ENCODE measurements at places on chromosomes 12 and 14.

DNA sequence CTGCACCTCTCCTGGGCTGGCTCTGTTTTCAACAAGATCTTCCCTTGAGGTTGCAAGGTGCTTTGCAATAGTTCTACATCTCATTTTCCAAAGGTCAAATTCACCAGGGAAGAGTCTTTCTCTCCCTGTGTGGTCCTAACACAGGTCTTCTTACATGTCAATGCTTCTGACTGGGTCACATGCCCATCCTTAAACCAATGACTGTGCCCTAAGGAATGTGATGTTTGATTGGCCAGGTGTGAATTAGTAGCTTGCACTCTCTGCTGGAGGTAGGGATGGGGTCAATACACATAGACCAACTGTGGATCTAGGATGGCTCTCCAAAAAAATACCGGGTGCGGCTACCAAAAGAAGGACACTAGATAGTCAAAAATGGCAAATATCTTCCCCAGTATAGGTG is 19.9 kb upstream of the KCNK10 start:
- no peak for DNase-seq

DNA sequence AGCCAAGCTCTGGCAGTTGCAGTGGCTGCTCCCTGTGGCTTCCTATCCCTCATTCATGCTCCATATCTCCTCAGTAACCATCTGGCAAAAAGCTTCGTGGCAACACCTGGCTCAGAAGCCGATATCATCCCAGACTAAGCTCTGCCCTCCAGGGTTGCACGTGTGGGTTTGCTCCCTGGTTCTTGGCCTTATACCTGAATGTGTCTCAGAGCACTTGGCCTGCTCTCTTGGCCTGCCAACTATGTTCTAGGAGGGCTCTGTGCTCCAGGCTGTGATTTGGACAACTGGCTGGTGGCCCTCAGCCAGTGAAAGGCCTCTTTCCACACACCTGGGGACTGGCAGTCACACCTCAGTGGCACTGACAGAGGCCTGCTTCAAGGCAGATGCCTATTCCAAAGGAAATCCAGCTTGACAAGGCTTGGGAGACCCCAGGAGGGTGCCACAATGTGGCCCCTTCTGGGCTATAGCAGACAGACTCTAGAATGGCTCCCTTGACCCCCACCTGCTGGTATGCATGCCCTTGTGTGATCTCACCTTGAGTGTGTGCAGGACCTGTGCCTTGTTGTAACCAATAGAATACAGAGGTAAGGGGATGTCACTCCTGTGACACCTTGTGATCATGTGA is 10.5 kb downstream of the PLD4 start:
- DNase-seq: no peak

DNA sequence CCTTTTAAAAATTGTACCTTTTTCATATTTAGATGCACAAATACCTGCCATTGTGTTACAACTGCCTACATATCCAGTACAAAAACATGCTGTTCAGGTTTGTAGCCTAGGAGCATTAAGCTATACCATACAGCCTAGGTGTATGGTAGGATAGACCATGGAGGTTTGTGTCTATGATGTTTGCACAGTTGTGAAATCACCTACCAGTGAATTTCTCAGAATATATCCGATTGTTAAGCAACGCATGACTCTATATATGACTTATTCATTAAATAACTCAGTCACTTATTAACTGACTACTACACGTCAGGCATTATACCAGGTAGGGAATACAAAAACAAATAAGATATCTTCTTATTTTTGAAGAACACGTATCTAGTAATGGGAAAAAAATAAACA is 26.2 kb upstream of the ETNK1 start:
- DNase-seq: no peak

DNA sequence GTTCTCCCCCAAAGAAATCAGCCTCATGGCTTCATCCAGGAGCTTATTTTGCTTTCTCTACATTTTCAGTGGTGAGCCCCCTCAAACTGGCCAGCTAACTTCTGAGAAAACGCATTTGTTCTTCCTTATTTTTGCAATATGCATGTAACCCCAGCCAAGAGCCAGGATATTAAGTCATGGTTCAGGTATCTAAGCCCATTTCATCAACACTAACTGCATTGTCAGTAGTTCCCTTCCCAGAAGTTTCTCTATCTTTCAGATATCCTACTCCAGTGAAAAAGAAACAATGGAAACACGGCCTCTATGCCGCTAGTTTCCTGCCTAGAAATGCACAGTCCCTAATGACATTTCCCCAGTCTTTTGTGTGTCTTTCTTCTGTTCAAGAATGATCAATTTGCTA is 102.8 kb upstream of the RASSF8 start:
- no peak for DNase-seq

- no peak for DNase-seq
Observed at GRCh38 chr14:105890474-105891220, 364.3 kb downstream of the TMEM121 start.

DNA sequence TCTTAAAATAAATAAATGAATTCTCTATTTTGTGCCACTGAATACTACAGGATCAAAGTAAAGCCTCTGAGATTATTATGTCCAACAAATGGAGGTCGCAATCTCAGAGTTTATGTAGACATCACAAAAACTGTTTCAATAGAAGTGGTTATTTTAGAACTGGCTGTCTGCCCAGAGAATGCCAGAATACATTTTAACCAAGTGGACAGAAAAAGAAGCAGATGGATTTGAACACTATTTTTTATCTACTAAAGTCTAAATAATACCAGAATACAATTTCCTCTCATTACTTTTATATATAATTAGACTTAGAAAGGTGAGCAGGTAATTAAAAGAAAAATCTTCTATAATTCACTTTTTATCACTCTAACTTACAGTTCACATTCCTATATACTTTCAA is 118.3 kb downstream of the MED13L start:
- DNase-seq: no peak

DNA sequence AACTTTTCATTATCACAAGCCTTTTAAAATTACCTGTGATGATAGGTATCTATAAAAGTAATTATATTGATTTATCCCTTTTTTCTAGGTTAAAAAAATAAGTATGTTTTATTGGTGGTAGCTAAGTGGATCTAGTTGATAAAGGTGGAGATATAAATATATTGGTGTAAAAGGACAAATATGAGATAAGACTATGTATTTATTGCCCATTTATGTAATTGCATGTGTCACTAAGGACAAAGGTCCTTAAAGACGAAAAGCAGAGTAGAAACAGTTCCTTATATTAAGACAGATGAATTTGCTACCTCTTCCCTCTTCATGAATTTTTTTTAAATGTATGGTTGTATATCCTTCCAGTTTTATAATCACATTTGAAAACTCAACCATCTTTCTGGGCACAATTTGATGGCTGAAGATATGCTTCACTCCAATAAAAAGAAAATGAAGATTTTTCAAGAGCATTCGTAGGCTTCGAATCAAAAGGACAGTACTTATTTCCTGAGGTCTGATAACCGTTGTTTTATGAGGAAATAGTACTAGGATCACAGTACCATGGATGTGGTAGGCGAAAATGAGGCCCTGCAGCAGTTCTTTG is at the start of gene MYRFL:
MYRFL (plus strand) TSS at position 262 of the 595 bp plus-strand sequence; CDS start at position 553, 291 bp downstream.
- no peak for DNase-seq

- no peak for DNase-seq
Observed at GRCh38 chr14:91293281-91293680, 48.8 kb upstream of the GPR68 start.
